ENCODE measurements at places on chromosomes 2 and 18.

DNA sequence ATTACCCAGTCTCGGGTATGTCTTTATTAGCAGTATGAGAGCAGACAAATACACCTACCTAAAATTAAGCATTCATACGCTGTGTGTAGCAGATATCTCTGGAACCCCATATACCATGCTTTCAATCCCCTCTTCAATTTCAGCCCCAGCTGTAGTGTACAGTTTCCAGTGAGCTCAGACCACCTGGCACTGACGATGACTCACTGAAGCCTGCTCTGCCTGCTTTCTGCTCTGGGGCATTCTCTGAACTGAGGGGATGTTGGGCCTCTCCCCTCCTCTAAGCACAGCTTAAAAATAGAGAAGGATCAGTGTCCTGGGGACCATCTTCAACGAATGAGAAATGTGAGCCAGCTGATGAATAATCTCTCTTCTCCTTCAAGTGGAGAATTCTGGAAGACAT, 8.7 kb upstream of the CCL20 start:
- DNase-seq: no peak

- no peak for DNase-seq
Observed at GRCh38 chr2:162629499-162629898, 209.1 kb downstream of the KCNH7 start.

DNA sequence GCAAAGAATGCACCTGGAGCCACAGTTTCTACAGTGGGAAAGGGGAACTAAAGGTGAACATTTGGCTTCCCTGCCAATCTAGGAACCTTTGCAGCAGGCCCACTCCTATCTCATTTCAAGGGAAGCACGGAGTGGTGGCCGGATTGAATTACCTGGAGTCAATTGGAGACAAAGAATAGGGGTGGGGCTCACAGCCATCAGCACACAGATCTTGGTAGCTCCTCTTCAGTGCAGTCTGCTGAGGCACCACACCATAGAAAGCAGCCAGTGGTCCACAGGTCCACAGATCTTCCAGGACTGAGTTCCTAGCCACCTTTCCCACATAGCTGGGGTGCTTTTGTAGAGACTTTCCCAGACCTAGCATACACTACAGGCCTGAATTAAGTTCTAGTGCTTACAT, 43.5 kb upstream of the NXPH2 start:
- no peak for DNase-seq

DNA sequence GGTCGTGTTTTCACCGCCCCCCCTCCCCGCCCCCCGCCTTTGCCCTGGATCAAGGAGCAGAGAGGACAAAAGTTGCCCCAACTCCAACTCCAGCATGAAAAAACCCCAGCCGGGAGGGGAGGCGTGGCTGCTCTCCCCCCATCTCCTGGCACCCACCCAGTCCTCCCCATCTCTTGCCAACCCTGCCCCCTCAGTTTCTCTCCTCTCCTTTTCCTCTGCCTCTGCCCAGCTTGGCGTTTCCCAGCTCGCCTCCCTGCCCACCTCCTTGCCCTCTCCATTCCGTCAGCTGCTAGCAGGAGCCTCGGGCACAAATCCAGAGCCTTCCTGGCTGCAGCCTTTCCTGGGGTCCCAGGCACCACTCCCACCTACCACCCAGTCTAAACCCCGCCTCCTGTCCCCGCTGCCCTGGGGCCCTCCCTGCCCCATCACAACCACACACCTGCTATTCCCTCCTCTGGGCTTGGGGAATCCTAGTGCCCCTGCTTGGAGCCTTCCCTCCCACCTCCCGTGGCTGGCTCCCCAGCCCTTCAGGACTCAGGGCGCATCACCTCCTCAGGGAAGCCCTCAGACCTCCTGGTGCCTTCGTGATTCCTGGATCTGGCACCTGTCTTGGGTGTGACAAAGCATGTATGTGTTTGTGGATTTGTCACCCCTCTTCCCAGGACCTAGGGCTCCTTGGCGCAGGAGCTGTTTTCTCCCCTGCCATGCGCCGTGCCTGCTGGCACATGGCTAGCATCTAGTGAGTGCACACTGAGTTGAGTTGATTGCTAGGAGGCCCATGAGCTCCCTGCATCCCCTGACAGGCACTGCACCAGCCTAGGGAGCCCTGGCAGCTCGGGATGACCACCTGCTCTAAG, 209.1 kb downstream of the TFCP2L1 start:
- peak; percentile 21 for DNase-seq

DNA sequence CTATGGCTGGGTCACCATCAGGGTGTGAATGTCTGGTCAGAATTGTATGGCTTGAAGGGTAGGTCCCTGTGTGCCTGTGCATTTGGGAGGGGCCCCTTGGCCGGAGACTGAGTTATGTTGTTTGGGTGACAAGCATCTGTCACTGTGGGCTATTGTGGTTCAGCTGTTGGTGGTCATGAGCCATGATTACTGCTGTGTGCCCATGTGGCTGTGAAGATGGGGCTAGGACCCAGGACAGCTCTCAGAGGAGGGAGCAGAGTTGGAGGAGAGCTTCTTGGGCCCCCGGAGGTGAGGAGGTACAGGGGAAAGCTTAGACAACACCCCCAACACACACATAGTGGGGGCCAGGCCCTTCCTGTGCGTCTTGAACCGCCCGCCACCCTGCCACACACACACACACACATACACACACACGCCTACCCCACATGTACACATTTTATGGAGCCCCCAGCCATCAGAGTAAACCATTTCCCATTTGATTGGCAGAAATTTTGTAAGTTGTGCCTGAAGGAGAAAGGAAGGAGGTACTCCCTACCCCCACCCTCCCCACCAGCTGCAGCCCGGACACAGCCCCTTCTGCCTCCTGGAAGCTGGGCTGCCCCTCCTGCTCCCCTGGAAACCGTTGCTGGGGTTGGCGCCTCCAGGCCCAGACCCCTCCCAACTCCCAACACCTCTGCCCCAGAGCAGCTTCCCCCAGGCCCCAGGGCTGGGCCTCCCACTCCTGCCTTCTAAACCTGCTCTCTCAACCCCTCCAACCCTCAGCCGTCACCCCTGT, 2.0 kb downstream of the GAREM2 start:
- DNase-seq: no peak

- DNase-seq: no peak
Observed at GRCh38 chr2:25313711-25314513, 27.8 kb downstream of the DNMT3A start.

DNA sequence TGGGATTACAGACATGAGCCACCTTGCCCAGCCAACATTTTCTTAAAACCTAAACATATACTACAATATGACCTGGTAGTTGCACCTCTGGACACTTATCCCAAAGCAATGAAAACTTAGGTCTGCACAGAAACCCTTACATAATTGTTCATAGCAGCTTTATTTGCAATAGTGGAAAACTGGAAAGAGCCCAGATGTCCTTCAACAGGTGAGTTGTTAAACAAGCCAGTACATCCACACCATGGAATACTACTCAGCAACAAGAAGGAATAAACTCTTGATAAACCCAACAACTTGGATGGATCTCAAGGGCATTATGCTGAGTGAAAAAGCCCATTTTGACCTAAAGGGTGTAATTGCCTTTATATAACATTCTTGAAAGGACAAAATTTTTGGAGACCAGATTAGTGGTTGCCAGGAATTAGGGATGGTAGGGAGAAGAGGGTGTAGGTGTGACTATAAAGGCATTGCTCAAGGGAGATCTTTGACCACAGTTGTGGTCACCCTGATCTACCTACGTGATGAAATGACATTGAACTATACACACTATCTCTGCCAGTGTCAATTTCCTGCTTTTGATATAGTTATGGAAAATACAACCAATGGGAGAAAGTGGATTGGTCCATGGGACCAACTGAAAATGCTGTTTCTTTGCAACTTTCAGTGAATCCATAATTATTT, 11.9 kb upstream of the AMMECR1L start:
- no peak for DNase-seq

DNA sequence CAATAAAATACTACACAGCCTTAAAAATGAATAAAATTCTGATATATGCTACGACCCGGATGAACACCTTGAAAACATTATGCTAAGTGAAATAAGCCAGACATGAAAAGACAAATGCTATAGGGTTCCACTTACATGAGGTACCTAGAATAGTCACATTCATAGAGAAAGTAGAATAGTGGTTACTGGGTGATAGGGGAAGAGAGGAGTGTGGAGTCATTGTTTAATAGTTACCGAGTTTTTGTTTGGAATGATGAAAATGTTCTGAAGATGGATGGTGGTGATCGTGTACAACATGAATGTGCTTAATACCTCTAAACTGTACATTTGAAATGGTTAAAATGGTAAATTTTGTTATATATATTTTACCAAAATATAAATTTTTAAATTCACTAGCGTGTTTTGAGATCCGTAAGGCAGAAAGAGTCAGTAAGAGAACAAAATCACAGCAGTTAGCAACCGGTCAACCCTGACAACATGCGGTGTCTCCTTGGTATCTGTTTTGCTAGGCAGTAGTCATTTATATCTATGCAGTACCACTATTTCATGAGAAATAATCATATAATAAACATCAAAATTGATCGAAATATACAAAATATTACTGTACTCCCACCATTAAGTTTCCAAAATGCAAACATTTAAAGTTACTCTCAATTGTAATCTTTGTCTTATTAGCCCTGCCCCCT, 11.1 kb downstream of the SCN9A start:
- DNase-seq: no peak

DNA sequence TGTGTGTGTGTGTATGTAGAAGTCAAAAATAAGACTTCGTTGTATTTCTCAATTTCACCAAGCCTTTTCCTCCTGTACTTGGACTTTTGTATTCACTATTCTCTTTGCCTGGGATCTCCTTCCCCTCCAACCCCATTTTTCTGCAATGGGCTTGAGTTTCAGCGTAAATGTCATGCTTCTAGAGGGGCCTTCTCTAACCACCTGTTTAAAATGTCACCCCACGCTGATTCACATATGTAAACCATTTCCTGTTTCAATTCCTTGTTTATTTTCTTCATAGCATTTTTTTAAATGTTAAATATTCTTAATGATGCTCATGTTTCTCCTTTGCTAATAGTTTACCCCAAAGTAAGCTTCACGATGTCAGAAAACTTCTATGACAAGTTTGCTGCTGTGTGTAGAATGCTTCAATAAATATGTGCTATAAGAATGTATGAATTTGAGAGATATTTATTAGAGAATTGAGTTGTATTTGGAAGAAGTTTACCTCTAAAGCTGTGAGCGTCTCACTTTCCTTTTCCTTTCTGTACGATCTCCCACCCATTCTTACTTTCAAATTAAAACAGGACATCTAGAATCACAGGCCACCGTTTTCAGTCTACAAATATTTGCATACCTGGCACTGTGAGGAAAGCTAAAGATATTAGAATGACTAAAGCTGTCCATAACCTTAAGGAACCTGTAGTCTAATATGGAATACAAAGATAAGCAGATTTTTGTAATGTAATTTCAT, 762.4 kb downstream of the LRRTM4 start:
- DNase-seq: no peak

DNA sequence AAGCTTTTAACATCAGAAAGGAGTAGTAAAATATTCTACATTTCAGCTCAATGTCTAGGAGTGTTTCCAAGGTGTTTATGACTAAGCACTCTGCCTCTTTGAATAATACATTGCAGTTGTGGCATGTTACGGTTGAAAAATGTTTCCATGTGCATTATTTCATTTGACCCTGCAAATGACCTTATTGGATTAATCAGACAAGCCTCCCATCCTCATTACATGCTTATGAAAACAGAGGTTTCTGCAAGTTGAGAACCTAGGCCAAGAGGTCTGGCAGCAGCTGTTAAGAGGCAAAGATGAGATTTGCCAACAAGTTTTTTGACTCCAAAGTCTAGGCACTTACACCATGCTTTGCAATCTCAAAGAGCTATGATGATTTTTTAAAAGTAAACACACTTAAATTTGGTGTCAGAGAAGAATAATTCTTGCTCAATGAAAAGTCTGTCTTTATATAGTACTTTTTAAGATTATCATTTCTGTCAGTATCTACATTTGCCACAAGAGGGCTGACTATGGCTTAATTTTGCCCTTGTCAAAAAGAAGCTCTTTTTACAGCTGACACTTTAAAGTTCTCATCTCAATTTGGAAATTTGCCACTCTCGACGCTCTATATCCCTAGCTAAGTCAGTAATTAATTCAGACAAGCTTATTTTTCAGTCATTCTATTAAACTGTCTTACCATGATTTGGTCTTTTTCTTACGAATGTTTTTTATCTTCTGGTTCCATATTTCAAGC, 260.6 kb downstream of the PAX3 start:
- DNase-seq: no peak

- DNase-seq: peak; percentile 57
Observed at GRCh38 chr18:79682894-79683625, 3.5 kb downstream of the CTDP1 start.

DNA sequence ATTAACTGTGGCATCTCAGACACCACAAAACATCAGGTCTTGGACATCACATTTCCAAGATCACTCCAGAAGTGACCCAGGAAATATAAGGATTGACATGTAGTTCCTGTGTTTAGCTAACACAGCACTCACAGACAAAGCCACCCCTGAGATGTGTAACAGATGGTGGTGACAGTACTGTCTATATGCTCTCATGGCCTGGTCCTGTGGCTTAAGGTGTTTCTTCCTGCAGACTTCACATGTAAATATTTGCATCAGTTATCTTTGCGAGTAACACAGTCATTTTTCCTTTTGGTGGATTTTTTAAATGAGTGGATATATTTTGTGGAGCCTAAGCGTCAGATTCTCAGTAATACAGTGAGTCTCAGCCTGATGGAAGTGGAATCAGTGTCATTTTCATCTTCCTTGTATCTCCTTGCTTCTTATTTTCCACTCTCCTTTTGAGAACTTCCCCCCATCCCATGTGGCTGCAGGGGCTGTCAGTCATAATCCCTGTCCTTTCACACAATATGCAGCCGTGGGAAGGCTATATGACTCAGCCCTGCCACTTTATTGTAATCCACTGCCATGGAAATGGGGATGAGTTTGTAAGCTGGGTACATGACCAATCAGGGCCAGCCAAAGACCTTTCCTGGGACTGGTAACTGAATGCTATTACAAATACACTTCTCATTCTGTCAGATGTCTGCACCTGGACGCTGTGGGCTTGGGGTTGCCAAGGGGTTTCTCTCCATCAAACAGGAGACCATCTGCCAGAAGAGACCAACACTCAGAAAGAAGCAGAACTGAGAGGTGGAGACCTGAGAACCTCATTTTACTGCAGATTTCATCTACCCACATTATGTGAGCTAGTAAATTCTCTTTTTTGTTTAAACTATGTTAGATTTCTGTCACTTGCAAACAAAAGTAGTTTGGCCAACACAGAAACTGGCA, 74.3 kb downstream of the ICOS start:
- no peak for DNase-seq

GRCh38 chr2:221304916-221305315, 267.2 kb downstream of the EPHA4 start:
- no peak for DNase-seq

GRCh38 chr2:98396745-98397355, 47.8 kb upstream of the INPP4A start:
- no peak for DNase-seq

DNA sequence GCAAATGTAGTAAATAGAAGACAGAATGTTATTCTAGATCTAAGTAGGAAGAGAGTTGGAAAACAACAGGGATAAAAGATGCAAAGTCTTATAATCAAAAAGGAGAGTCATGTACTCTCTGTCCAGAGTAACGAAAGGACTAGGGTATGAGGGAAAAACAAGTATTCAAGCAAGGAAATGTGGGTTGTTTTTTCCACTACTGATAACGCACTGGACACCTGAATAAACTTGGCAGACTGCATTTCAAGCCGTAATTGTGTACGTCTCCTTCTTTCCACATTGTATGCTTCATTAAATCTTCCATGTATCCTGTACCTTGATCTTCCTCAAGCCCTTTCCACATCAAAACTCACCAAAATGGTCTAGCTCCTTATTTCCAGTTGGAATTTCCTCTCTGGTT, 420.6 kb downstream of the ZEB2 start:
- no peak for DNase-seq
